ENCODE measurements at places on chromosomes 2 and 18. TPM values are rescaled to one million over a fixed set of nuclear protein-coding genes. Genes with fewer than 3 reads are reported as not detected.

Gene CAPG
- 27.1 TPM for total RNA-seq

Gene CDK15
- 10.0 TPM for total RNA-seq

DNA sequence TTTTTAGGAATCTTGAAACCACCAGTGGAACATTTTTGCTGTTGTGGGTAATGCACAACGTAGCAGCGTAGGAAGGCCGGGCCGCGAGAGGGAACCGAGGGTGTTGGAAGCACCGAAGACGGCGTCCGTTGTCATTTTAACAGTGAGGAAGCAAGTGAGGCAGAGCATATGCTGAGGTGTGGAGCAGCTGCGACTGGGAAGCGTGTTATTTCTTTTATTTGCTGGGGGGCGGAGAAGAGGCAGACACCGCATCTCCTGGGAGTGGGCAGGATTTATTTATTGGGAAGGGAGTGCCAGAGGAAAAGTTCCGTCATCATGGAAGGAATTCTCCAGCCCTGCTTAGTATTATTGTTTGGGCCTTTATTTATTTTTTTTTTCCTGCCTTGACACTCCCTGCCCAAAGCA lies 232.8 kb downstream of the KLHL29 start:
- peak; percentile 59 for DNase-seq
- peak overlapping the region; percentile 14 for H3K4me3 ChIP-seq
- no peaks in the 10 kb centered on the region for H3K27me3 ChIP-seq
- H3K36me3 ChIP-seq = no peaks in the 10 kb centered on the region
- peak overlapping the region; percentile 75 for H3K27ac ChIP-seq
- peaks cover 5% of the 10 kb centered on the region for H3K4me1 ChIP-seq

DNA sequence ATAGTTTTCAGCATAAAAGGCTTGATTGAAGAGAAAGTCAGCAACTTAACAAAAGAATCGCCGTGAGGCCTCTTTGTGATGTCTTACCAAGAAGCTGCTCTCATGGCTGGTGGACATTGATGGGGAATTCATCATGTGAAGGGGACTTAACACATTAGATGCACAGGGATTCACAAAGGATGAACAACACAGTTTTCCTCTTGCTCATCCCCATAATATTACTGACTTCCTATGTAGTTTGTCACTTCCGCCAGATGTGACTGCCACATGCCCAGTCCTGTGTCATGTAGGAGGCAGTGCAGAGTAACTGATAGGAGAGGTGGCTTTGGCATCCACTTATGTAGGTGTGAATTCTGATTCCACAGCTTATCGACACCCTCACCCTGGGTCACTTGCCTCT lies 232.6 kb upstream of the LYPD1 start:
- H3K27me3 ChIP-seq = no peaks in the 10 kb centered on the region
- H3K36me3 ChIP-seq = no peaks in the 10 kb centered on the region
- H3K4me3 ChIP-seq = no peak overlapping the region
- no peaks in the 10 kb centered on the region for H3K4me1 ChIP-seq
- no peak overlapping the region for H3K27ac ChIP-seq

DNA sequence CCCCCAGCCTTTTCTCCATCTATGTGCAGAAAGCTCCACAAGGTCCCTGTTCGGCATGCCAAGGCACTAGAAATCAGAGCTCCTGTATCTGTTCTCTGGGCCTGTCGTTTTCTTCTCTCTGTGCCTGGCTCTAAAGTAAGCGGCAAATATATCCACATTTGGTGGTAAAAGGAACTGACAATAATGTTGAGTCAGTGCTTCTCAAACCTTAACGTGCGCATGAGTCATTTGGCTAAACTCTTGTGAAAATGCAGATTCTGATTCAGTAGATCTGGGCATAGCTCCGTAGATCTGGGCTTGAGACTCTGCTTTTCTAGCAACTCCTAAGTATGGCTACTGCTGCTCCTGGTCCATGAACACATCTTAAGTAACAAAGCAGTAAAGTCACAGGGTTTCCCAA lies 16.5 kb upstream of the ACSL3 start:
- no peaks in the 10 kb centered on the region for H3K36me3 ChIP-seq
- no peaks in the 10 kb centered on the region for H3K27me3 ChIP-seq
- no peak overlapping the region for H3K27ac ChIP-seq

- H3K27me3 ChIP-seq = no peaks in the 10 kb centered on the region
- H3K27ac ChIP-seq = no peak overlapping the region
- peaks cover 6% of the 10 kb centered on the region for H3K4me1 ChIP-seq
- H3K4me3 ChIP-seq = no peak overlapping the region
- no peaks in the 10 kb centered on the region for H3K36me3 ChIP-seq
These were observed 658.6 kb upstream of the FANCL start for GRCh38 chr2:58899692-58900091.

GRCh38 chr2:213104903-213105202 lies 46.6 kb downstream of the IKZF2 start:
- H3K4me1 ChIP-seq = peaks cover 1% of the 10 kb centered on the region
- H3K36me3 ChIP-seq = no peaks in the 10 kb centered on the region
- H3K4me3 ChIP-seq = no peak overlapping the region
- H3K27ac ChIP-seq = no peak overlapping the region
- DNase-seq = no peak
